NCI-H345 (cell line): ENCODE measurements at places on chromosomes 2 and 18.
A peak's percentile ranks its signal among the peaks of the same experiment; 100 is the strongest.

DNA sequence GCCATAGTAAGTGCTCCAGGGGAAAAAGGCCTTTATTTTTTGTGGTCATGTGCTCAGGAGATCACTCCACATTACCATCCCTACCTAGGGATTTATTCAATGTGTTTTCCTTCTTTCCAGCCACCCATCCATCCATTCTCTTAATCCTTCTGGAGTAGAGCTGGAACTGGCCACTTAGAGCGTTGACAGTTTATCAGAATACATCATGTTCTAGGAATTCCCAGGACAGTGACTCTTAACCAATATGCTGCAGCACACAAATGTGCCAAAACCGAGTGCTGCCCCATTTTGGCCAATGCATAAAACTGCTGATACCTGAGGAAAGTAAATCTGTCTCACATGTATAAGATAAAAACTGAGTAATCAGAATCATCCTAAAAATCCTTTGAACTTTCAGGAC is 63.7 kb downstream of the FARSB start:
- DNase-seq, result no peak

DNA sequence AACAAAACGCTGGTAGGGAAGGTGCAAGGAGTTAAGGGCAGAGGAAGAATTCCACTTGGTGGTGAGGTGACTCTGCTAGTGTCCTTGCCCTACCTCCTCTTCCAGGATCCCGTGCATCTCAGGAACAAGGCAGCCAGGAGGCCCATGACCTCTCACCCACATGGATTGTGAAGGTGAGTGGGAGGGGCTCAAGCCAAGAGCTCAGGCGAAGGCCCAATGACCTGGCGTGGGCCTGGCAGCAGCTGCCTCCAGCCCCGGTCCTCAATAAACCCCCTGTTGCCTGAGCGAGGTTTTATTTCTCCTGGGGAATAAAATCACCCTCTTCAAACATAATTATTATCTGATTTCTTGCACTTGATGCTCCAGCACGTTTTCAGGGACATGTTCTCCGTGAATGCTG is 28.2 kb downstream of the LAMA1 start:
- DNase-seq, result no peak

DNA sequence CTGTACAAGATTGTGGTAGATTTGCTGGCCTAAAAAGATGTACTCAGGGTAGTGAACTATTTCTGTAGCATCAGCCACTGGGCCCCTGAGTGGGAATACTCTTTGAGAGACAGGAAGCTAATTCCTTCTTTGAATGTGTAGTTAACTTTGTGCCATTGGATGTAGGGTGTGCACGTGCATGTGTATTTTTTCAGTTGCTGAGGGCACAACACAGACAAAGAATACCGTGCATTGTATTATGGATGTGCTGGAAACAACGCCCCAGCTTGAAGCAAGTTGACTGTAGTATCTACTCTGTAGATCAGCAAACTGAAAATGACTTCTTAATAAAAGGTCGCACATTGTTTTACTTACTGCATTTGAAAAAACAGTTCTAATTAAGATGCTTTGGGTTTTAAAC is 14.1 kb downstream of the CRIM1 start:
- DNase-seq, result no peak

- no peak for DNase-seq
Observed at GRCh38 chr2:161729-162128, 102.1 kb downstream of the SH3YL1 start.

GRCh38 chr2:74292751-74293150 is 50.5 kb downstream of the SLC4A5 start:
- no peak for DNase-seq

- DNase-seq, result no peak
Observed at GRCh38 chr2:42652086-42652485, 83.7 kb downstream of the MTA3 start.

- DNase-seq, result no peak
Observed at GRCh38 chr2:223779877-223780276, 57.5 kb downstream of the AP1S3 start.

DNA sequence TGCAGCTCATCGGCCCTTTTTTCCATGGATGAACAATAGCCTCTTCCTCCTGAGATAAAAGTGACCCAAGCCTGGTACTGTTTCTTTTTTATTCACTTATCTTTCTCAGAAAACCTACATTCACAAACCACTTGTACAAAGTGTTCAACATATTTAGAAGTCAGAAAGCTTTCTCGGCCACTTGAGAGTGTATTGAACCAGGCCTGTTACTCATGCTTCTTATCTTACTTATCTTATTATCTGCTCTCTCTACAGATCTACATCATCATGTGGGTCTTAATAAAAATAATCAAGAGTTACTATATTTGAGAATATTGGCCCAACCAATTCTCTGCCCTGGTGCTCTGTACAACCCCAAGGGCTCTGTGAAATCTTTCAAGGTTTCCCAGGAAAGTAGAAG is 242.1 kb downstream of the MREG start:
- no peak for DNase-seq

- peak; percentile 80 for DNase-seq
Observed at GRCh38 chr2:125696560-125696959, 959.4 kb upstream of the GYPC start.

GRCh38 chr2:221088506-221088905 is 483.6 kb downstream of the EPHA4 start:
- no peak for DNase-seq

- no peak for DNase-seq
Observed at GRCh38 chr2:233235977-233236376, 15.5 kb upstream of the ATG16L1 start.

GRCh38 chr18:36655074-36655473 is 173.7 kb downstream of the TPGS2 start:
- DNase-seq, result no peak

DNA sequence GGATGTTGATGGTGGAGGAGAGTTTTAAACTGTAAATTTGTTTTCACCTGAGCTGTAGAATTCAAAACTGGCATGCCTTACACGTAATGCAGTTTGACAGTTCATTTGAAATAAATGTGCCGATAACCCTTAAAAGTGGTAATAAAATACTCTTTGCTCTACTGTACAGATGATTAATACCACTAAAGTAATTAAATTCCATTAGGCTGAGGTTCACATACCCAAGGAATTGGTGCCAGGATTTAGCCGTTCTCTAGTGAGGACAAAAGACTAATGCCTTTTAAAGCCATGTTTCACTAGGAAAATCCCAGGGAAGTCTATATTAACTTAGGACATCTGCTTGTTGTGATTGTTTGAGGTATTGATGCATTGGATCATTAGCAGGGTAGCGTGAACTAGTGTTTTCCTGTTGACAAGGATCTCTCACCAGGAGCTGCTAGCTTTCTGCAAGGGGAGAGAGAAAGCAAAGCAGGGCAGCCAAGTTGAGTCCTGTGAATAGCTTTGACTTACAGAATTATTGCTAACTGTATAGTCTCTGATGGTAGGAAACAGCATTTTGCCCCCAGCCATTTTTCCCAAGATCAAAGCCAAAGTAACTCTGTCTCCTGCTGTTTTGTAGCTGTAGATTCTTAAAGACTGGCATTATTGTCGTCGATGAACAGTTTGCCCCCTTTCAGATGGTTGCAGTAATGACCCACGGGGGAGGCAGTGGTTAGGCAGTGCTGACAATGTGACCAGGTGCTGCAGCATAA is 280.9 kb upstream of the FANCL start:
- peak; percentile 67 for DNase-seq

DNA sequence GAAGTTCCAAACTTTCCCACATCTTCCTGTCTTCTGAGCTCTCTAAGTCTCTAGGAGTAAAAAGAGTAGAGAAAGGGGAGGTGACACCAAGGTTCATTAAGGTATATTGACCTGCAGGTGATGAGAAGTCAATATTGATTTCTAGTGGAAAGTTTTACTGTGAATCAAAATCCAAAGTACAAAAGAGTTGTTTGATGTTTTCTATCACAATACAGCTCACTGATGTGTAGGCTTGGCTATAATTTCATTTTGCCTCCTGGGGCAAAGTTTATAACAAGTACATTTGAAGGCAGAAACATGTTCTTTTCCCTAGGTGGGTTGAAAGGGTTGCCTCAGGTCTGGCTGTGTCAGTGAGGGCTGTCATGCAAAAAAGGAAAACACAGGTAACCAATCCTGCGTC is 65.2 kb upstream of the LRPPRC start:
- DNase-seq, result no peak

DNA sequence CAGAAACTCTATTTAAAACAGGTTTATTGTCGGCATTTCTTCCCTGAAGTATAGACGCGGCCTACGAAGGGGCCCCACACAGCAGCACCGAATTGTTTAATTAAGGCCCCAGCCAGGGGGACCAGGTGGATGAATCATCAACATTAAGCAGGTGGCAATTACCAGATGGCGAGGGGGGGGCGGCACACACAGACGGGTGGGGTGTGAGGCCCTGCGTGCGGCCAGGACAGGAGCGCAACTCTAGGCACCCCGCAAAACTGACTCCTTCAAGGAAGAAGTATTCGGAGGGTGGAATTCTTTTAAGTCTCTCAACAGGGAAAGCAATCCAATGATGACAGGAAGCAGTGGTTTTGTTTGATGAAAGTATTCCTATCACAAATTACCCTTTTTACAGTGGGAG is 830.4 kb downstream of the GALR1 start:
- no peak for DNase-seq

DNA sequence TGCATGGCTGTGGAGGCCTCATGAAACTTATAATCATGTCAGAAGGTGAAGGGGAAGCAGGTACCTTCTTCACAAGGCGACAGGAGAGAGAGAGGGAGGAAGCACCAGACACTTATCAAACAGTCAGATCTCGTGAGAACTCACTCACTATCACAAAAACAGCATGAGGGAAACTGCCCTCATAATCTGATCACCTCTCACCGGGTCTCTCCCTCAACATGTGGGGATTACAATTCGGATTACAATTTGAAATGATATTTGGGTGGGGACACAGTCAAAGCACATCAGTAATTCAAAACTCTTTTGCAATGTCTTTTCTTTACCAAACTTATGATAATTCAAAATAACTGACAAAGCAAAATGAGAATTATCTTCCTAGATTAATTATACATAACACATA is 8.5 kb upstream of the CCDC68 start:
- DNase-seq, result no peak

DNA sequence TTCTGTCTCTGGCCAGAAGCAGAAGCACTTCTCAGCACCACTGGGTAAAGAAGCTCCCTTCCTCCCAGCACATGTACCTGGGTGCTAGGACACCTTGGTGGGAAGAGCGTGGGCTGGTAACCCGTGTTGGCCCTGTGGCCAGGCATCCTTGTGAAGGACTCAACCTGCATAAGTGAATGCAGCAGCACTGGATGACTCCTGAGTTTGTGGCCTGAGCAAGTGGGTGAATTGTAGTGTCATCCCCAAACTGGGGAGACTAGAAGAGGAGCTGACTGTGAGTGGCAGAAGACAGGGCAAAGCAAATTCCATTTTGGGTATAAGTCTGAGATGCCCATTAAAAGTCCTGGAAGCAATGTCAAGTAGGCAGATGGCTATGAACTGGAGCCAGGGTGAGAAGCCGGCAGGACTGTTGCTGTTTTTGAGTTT is 63.4 kb downstream of the STAT1 start:
- DNase-seq, result no peak

DNA sequence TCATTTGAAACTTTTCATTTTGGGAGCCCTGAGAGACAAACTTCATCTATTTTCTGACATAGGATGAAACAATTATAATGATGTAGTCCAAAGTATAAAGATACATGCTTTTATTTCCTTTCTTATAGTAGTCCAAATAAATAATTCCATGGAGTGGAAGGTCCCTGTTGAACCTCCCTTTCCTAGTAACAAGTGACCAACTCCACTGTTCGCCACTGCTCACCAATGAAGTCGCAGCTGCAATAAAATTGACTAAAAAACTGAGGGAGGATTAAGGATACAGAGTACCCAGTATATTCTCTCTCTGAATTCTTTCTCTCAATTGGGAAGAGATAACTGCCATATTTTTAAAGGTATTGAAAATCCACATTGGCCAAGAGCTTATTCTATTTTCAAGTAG is 14.1 kb downstream of the SERPINB7 start:
- no peak for DNase-seq

DNA sequence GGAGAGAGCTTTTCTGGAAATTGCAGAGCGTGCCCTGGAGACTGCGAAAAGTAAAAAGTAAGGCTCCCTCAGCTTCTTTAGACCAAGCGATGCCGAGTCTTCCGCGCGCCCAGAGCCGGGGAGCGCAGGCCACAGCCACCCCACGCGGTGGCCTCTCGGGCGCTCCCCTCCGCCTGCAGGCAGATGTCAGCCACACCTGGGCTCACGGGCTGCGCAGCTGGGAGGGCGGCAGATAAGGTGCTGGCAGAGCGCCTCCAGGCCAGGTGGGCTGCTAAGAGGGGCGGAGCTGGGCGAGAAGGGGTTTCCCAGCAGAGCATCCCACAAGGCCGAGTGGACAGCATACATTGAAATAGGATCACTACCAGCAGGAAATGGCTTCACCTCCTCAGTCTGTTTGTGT is 81.7 kb downstream of the ARHGEF4 start:
- no peak for DNase-seq

GRCh38 chr2:233112329-233112728 is 52.2 kb downstream of the INPP5D start:
- DNase-seq, result no peak

DNA sequence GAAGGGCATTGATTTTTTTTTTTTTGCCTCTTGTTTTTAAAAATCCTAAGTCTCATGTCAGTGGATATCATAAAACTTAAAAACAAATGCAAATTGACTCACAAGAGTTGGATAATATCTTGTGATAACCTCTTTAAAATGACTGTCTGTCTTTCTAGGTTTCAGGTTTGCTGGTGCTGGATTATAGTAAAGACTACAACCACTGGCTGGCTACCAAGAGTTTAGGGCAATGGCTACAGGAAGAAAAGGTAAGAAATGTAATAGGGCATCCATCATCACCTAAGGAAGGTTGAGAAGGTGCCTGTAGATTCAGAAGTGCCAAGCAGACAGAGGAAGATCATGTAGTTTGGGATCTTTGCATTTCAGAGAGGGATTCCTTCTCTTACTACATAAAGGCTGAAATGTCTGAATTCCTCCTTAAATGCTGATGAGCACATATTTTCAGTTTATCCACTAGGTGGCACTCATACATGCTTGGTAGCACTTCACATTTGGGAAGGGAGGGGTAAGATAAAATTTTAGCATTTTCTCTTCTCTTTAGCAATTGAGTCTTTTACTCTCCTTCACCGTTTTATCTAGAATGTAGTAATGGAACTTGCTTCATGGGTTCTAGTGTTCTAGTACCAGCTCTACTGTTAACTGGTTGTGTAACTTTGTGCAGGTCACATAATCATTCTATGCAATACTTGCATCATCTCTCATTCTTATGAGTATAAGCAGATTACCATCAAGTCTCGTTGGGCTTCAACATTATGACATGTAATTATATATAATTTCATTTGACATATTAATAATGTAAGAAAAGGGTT is 21.1 kb downstream of the CPS1 start:
- peak; percentile 42 for DNase-seq
